ENCODE measurements at places on chromosomes 2 and 18.

DNA sequence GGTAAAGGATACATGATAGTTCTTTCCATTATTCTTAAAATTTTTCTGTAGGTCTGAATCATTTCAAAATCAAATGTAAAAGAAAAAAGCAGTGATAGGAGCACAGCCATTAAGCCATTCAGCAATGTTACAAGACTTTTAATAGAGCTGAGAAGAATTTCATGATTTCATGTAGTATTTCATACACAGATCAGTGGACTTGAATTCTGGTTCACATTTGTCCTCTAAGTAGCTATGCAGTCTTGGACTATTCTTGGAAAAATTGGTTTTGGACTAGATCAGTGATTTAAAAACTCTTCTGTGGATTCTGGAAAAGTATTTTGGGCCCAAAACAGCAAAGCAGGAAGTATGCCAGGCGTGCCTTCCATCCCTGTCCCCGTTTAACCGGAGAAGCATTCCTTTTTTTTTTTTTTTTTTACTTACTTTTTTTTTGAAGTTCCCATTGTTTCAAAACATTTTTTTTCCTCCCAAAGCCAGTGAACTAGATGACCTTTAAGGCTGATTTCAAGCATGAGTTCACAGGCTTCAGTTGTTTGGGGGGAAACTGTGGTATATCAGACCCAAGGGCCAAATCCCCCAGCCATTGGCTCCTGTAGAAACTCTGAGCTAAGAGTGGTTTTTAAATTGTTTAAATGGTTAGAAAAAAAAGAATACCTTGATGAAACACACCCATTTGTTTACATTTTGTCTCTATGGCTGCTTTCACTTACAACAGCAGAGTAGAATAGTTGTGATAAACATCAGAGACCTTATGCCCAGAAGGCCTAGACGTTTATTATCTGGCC is 17.5 kb upstream of the POLI start:
- no peak for DNase-seq

GRCh38 chr2:69047625-69048145 is 34.7 kb downstream of the ANTXR1 start:
- DNase-seq, result no peak

DNA sequence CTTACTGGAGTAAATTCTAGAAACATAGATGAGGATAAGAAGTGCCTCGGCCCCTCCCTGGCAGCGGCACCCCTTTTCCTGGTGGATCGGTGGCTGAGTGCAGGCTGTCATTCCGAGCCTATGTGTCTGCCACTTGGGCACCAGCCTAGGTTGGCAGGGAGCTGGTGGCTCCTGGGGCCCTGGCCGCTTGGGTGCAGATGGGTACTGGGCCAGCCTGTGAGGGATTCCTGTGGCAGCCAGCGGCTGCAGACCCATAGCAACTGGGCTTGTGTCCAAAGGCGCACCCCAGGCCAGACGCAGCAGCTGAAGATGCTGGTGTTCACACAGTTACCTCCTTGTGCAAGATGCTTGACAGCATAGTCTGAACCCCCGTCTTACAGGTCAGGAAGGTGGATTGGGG is 2.8 kb downstream of the SNORC start:
- no peak for DNase-seq

GRCh38 chr2:7060156-7060555 is 142.9 kb downstream of the RNF144A start:
- DNase-seq, result no peak

DNA sequence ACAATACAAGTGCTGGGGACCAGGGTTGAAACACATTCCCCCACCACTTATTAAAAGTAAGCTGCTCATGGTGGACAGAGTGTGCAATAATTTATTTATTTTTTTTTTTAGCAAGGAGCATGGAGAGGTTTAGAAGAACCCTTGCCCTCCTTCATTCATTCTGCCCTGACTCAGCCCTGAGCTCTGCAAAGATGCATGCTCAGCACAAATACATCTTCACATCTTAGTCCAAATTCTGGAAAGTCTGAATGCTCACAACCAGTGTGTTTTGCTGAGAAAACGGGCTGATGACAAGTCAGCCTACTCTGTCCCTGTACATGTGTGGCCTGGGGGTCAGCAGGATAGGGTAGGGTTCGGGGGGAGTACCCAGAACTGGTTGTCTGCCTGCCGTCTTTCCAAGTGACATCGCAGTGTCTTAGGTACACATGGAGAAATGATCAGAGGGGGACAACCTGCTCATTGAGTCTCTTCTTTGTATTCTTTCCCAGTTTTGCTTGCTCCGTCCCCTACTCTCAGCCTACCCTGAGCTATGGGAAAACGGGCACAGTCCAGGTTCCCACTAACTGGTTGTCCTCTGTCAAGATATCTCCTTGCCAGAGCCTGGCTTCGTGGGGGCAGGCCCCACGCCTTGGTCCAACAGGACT is 76.4 kb downstream of the ADD2 start:
- no peak for DNase-seq

- DNase-seq, result no peak
Measured at GRCh38 chr2:56191617-56192016, 7.8 kb downstream of the CCDC85A start.

DNA sequence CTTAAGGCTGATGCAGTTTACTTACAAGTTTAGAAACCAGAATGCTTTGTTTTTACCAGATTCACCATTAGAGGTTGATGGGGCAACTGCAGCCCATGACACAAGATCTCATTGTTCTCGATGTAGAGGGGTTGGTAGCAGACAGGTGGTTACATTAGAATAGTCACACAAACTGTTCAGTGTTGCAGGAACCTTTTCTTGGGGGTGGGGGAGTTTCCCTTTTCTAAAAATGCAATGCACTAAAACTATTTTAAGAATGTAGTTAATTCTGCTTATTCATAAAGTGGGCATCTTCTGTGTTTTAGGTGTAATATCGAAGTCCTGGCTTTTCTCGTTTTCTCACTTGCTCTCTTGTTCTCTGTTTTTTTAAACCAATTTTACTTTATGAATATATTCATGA is 99.4 kb upstream of the IL1R2 start:
- no peak for DNase-seq

DNA sequence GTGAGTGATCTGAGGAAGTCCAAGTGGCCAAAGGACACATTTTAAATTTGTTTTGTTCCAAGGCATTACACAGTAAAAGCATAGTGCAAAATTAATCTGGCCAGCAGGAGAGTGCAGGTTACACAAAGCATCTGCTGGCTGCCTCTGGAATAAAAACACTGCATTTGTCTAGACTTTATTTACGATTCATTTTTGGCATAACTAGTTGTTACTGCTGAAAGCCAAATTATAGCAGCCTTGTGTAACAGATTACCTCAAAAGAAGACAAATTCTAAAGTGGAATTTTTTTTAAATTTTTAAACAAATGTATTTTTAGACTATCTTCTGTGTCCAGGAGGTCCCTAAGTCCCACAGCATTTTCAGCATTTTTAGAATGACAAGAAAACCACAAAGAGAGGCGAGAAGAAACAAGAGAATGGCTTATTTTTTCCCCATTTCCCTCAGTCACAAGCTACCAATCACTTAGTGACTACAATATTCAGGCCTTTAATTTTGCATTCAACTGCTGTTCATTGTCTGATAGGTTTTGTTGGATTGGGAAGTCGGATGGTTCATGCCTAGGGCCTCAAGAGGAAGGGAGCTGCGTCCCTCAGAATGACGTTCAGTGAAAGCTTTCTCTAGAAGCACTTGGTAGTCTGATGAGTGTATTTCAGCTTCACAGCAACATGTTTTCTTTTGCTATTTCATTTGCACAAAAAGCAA is 46.0 kb downstream of the TMEFF2 start:
- DNase-seq, result no peak

GRCh38 chr2:65297544-65297943 is 69.9 kb downstream of the ACTR2 start:
- no peak for DNase-seq

DNA sequence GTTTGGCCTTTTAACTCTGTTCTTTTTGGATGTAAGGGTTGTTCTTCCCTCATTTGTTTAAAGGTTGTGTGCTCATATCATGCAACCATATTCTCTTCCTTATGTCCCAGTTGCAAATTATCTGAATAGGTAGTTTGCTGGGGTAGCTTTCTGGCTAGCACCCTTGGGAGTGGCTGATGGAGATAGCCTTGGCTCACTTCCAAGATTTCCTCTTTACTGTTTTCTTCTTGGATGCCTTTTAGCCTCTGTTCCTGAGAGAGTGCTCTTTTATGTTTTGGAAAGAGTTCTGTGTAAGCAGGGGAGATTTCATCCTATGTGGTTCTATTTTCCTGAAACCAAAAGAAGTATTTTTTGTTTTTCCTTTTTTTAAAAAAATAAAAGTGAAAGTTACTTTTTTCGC is 25.4 kb downstream of the USP14 start:
- no peak for DNase-seq

- DNase-seq, result no peak
Measured at GRCh38 chr2:27221166-27221565, 4.0 kb downstream of the CAD start.

DNA sequence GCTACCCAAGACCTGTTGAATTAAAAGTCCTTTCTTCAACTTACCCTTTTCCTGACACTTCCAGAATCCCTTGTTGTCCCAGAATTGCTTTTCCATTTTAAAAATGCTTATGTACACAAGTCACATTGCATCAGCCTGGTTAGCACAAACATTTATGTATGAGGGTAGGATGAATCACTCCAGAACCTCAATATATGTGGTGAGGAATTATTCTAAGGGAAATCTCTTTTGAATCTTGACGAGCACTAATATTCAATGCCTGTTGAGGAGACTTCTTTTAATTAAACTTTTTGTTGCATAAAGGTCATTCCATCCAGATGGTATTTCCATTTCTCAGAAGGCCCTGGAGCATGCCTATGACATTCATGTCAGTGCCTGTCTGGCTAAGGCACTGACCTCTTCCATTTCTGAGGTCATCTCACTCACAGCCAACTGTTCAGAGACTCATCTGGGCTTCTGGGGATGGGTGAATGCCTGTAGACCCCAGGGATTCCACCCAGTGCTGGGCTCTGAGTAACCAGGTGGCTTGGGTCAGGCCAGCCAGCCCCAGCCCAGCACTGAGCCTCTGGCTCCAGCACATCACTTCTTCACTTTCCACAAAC is 28.2 kb downstream of the ACMSD start:
- no peak for DNase-seq

GRCh38 chr2:146661473-146662096 is 1183.2 kb upstream of the ACVR2A start:
- DNase-seq, result no peak

Measured in CD4-positive, alpha-beta T cell treated with Interleukin-12 subunit alpha and Interleukin-12 subunit beta, for 1 hour (primary cell).